ENCODE measurements at places on chromosomes 13 and 19.

GRCh38 chr19:1266916-1267476 lies 2.1 kb upstream of the CIRBP start:
- DNase-seq, result peak; percentile 91

DNA sequence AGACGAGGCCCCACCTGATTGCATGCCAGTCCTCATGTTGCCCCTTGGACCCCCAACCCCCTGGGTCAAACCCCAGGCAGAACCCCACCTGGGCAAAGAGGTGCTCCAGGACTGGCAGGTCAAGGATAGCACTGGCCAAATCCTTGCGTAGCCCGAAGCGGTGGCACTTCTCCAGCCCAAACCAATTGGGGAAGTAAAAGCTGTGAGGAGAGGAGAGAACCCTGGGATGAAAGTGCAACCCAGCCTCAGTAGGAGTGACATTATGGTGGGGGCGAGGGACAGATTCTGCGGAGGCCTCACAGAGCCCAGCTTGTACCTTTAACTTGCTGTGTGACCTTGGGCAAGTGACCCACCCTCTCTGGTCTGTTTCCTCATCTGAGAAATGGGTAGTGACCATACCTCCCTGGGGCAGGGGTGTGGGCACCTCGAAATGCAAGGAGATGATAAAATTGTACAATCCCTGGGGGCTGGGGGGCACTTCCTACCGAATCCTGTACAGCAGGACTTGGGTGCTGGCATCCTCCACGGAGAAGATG lies 4.4 kb downstream of the JAK3 start:
- DNase-seq, result no peak

- no peak for DNase-seq
Measured at GRCh38 chr19:6260376-6260775, 19.4 kb downstream of the MLLT1 start.

DNA sequence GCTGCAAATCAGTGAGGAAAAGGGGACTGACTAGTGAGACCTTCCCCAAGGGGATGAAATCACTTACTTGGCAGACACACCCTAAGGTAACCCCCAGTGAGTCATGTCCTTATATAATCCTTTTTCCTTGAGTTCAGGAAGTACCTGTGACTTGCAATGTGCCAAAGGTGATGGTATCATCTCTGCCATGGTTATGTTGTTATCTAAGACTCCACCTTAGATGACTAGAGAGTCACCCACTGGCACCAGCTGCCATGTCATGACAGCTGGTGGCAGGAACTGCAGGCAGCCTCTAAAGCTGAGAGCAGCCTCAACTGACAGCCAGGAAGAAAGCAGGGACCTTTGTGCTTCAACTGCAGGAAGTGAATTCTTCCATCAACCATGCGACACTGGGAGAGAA lies 12.5 kb downstream of the PBX4 start:
- peak; percentile 55 for DNase-seq

DNA sequence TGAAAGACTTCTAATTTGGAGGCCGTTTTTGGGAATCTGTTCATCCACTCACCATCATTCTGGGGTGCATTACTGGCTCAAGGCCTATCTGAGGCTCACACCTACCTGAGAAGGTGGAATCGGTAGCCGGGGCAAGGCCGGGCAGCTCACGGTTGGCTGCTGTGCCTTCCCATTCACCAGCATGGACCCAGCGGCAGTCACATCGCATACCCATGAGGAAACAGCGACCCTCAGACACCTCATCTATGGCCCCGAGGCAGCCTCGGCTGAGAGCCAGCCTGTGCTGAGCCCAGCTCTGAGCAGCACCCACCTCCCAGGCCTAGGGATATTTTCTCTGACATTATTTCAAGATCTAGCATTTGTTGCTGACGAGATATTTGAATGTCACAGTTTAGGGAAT lies 130.5 kb downstream of the ATP11A start:
- DNase-seq, result no peak
